ENCODE measurements at places on chromosomes 2 and 18.

GRCh38 chr2:196088203-196088602 lies 19.6 kb upstream of the DNAH7 start:
- no peak for DNase-seq

- no peak for DNase-seq
Observed at GRCh38 chr18:29879763-29880162, 1162.8 kb downstream of the DSC3 start.

- no peak for DNase-seq
Observed at GRCh38 chr2:231716666-231717280, 8.4 kb downstream of the PTMA start.

GRCh38 chr18:63676526-63677323 lies 15.0 kb upstream of the SERPINB3 start:
- no peak for DNase-seq

- no peak for DNase-seq
Observed at GRCh38 chr18:74171910-74172606, 23.7 kb downstream of the TIMM21 start.

GRCh38 chr2:233967164-233967563 lies 50.0 kb downstream of the TRPM8 start:
- DNase-seq: no peak

DNA sequence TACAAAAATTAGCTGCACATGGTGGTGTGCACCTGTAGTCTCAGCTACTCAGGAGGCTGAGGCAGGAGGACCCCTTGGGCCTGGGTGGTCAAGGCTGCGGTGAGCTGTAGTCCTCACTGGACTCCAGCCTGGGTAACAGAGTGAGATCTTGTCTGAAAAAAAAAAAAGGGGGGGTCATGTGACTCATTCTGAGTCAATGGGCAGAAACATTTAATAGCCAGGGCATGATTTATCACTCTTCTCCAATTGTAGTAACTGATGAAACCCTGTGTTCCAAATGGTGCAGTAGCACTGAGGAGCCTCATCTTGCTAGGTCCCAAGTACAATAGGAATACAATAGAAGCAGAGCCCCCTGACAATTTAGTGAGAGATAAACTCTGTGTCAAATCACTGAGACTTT lies 78.9 kb upstream of the CCDC68 start:
- no peak for DNase-seq

- DNase-seq: no peak
Observed at GRCh38 chr2:224098481-224099230, 59.6 kb upstream of the SERPINE2 start.

DNA sequence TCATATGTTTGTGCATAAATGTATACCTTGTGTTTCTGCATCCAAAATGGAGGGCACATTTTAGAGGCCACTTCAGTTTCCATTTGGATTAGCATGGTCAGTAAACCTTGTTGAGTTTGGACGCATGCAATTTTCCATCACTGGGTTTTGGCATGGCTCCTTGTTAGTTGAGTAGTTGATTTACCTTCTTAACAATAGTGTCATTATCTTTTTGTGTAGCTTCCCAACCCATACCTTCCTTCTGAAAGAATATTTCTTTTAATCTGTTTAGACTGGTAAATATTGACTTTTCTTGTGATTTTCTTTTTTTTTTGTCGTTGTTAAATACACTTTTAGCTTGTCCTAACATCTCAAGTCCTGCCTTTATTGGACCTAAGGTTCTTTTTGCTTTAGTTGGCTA lies 15.5 kb downstream of the RPIA start:
- no peak for DNase-seq

- no peak for DNase-seq
Observed at GRCh38 chr18:51185075-51185474, 12.4 kb downstream of the MEX3C start.

- DNase-seq: no peak
Observed at GRCh38 chr2:173193925-173194324, 118.3 kb downstream of the MAP3K20 start.

- DNase-seq: no peak
Observed at GRCh38 chr2:61911510-61911909, 6.0 kb downstream of the COMMD1 start.

GRCh38 chr2:24926602-24927252 lies 6.7 kb upstream of the ADCY3 start:
- peak; percentile 71 for DNase-seq

Data from activated CD4-positive, alpha-beta T cell treated with anti-CD3 and anti-CD28 coated beads, Interleukin-2, amount 50 U/mL, for 48 hours (primary cell).